Activated T-cell treated with anti-CD3 and anti-CD28 coated beads for 4 hours (primary cell): ENCODE measurements at places on chromosomes 16 and 17.

DNA sequence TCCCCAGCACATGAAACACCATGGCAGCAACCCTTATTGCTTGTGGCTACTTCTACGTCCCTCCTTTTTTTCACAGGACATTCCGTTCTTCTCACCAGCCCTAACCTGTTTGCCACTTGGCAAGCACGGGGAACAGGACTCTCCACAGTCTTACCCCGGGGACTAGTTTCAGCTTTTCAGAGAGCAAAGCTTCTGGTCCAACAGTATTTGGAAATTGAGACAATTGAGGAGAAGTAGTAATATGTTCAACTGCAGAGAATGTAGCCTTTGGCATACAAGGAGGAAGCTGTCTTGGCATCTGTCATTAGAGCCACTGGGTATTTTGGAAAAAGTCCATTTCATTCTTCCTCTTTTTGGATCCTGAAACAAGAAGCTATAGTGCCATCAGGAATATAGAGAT lies 65.7 kb downstream of the MAP2K6 start:
- DNase-seq = no peak

DNA sequence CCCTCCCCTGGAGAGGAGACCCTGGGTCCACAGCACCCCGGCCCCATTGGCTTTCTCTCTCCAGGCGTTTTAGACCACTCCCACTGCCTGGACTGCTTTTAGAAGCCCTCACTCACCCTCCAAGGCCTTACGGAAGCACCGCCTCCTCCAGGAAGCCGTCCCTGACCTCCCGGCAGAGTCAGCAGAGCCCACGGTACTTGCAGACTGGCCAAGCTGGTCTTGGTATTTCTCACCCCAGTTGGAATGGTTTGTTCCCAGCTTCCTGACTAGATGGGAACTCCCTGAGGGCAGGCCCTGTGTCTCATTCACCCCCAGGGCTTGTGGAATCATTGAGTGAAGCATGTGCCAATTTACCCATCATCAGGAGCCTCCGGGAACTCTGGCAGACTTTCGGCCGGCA lies 9.2 kb downstream of the SCGB1C2 start:
- no peak for DNase-seq

DNA sequence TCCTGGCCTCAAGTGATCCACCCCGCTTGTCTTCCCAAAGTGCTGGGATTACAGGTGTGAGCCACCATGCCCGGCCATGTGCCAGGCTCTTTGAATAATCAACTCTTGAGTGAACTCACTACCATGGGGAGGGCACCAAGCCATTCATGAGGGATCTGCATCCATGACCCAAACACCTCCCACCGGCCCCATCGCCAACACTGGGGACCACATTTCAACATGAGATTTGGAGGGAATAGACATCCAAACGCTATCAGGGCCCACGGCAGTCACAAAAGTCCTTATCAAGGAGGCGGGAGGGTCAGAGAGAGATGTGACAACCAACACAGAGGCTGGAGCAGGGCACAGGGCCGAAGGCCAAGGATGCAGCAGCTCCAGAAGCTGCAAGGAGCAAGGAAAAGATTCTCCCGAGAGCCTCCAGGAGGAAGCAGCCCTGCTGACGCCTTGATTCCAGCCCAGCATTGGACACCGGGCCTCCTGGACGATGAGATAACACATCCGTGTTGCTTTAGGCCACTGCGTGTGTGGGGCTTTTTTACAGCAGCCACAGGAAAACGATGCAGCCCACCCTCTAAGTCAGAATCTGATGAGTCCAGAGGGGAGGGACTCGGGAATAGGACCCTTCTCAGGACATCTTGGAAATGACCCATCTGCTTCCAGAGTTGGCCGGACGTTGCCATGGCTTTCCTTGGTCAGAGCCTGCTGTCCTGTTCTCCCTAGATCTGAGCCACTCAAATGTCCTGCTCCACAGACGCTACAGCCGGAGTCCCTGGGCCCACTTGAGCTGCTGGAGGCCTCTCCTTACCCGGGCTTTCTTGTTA lies 47.3 kb upstream of the CMIP start:
- DNase-seq = no peak

DNA sequence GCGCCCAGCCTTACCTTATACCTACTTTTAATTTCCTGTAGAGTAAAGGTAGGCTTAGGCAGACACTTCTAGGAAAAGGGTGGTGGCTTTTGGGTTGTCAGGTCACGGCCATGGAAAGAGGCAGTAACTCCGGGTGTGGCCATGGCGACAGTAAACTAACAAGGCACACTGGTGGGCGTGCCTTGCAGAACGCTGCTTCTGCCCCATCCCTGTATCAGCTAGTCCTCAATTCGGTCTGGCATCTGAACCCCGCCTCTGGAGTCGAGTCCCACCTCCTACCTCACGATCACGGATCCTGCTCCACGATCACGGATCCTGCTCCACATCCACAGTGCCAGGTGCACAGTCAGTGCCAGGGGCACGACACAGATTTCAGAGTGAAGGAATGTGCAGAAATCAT lies 5.6 kb downstream of the ADCY9 start:
- DNase-seq = no peak

DNA sequence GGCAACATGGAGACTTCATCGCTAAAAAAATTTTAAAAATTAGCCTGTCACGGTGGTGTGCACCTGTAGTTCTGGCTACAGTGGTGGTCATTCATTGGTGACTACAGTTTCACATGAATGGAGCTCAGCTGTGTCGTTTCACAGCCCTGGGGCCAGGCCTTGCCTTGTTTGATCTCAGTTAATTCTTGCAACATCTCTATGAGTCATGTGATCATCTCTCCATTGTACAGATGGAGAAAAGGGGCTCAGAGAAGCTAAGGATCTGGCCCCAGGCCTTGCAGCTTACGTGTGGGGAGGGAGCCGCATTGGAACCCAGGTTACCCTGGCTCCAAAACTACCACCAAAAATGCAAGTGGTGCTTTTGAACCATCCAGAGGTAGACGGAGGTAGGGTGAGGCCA lies 49.4 kb downstream of the GDE1 start:
- DNase-seq = no peak
